NCI-H1105 (cell line): ENCODE measurements at places on chromosomes 3 and 15.

DNA sequence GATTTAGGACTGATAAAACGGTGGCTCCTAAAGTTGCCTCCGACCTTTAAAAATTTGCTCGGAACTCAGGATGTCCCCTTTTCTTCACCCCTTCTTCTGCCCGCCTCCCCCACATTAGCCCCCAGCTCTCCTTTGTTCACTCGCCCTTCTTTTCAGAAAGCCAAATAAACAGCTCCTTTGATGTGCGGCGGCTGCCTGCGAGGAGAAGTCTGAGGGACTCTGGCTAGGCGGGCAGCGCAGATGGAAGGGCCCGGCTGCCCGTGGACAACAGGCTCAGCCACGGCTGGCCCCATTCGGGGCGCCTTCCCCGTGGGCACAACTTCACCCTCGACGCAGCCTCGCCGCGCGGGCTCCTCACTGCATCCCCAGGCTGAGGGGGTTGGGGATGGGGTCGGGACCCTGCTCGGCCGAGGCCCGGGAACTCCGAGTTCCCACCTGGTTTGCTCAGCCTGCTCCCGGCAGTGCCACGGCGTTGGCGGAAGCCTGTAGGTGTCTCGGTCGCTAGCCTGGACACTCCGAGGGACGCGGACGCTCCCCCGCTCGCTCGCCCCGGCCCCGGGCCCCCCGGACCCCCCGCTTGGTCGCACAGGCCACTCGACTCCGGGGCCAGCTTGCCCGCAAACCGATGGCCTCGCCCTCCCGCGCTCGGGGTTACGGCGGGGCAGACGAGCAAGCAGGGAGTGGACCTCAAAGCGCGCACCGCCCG, 897 bp upstream of the TLE3 start:
- peak; percentile 58 for DNase-seq

DNA sequence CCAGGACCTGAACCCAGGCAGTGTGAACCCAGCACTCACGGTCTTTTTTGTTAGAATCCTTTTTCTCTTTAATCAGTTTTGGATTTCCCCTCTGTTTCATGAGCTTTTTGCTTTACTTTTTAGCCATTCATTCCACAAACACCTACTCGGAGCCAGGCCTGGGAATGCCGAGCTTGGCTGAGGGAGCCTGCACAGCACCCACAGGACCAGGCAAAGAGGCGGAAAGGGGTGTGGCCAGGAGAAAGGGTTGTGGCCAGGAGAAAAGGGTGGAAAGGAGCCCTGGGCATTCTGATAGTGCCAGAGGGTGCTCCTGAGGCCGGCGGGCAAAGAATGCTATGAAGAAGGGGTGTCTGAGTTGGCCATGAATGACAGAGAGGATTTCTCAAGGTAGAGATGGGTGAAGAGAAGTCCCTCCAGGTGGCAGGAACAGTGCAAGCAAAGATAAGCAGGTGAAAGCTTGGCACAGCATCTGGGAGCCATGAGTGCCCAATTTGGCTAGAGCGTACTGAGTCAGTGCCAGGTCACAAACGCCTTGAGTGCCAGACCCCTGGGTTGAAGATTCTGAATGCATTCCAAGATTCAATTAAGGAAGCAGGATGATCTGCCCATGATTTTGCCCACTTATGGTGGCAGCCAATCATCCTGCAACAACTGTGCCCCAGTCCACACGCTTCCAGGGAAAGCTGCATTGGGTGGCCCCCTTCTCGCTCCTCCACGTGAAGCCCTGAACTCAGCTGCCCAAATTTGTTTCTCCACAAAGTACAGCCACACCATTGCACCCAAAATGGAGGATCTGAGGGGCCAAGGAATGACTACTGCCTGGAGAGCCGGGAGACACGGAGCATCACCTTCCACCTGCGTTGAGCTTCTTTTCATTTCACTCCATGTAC, 157.2 kb downstream of the XXYLT1 start:
- no peak for DNase-seq

DNA sequence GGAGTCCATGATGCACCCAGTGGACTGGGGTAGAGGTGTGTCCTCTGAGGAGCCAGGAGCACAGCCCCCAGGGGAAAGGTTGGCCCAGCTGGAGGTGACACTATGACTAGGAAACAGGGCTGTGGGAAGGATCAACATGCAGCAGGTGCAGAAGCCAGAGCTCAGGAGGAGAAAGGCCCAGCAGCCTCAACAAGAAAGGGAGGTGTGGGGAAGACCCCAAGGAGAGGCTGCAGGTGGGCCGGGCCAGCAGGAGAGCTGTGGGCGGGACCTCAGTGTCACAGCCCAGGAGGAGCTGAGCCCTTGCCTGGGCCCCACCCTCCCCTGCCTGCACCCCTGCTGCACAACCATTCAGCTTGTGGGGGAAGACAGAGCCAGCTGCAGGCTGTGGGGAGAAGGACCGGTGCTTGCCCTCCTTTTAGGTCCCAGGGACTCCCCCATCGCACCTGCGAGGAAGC, 18.4 kb upstream of the KLF13 start:
- no peak for DNase-seq

- no peak for DNase-seq
Measured at GRCh38 chr3:88410259-88410658, 260.5 kb downstream of the C3orf38 start.

- peak; percentile 49 for DNase-seq
Measured at GRCh38 chr3:174125267-174125824, 727.8 kb downstream of the NLGN1 start.

- no peak for DNase-seq
Measured at GRCh38 chr3:11818033-11818432, 28.7 kb downstream of the TAMM41 start.

GRCh38 chr15:65374821-65375401, 2.9 kb downstream of the IGDCC3 start:
- DNase-seq = no peak

GRCh38 chr3:181470349-181470748, 241.4 kb upstream of the SOX2 start:
- DNase-seq = no peak

DNA sequence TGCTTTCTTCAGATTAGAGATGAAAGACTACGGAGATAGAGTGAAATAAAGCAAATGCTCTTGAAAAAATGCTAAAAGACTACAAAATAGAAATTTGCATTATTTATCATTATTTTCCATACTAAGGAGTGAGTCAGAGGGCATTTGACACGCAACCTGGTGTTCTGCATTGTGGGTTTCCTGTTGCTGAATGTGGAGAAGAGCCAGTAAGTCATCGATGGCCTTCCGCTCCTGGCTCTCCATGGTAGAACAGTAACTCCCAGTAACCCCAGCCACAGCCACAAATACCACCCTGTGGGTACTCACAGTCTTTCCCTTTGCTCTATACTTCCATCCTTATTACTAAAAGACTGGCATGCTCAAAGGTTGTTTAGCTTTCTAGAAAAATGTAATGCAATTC, 61.5 kb downstream of the CGGBP1 start:
- no peak for DNase-seq

GRCh38 chr3:32120471-32120870, 14.1 kb downstream of the GPD1L start:
- DNase-seq = no peak

DNA sequence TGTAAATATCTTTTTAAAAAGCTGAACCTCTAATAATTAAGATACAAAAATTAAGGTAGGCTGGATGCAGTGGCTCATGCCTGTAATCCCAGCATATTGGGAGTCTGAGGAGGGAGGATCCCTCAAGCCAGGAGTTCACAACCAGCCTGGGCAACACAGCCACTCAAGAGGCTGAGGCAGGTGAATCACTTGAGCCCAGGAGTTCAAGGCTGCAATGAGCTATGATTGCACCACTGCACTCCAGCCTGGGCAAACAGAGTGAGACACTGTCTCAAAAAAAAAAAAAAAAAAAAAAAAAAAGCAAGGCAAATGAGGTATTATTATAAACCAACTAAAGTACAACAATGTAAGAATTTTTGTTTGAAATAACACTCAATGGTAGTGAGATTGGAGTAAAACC, 47.6 kb downstream of the EFHB start:
- DNase-seq = no peak

DNA sequence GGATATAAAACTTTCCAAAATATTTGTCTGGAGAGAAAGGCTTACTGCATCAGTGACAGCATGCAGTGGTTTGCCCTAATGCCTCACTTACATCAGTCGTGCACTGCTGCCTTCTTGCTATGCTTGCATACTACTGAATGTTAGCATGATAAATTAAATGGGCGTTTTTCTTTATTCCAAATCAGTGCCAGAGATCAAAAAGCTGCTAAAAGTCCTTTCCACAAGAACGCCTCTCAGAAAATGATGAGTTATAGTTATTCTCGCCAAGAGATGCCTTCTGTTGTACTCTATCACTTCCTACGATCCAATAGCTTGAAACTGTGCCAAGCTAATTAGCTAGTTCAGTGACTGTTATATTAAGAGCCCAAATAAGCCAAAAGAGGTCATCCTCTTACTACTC, 345.8 kb upstream of the ROBO2 start:
- peak; percentile 77 for DNase-seq

GRCh38 chr3:192121923-192122322, 605.4 kb downstream of the FGF12 start:
- DNase-seq = no peak

DNA sequence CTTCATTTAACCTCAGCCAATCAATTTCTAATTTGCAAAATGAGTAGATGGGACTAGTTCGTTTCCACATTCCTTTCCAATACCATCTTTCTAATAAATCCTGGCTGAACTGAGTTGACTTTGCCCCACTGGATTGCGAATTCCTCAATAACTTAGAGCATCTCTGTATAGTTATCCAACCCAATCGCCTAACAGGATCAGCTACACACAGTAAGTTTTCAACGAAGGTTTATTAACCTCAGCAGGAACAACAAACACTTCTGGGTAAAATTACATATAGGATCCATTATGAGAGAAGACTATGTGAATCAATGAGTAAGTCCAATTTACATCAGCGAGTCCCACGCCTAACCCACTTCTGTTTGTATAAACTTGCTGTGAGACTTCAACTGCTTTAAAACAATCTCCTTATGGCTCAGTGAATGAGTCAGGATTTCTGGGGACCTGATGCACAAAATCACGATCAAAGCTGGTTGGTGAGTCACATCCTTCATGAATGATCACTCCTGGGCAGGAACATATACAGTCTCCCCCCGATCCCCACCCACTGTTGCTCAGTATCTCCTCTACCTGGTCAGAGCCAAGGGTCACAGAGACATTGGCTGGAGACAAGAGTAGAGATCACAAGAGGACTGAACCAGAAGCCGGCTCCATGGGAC, 142.8 kb downstream of the EDEM1 start:
- DNase-seq = no peak

DNA sequence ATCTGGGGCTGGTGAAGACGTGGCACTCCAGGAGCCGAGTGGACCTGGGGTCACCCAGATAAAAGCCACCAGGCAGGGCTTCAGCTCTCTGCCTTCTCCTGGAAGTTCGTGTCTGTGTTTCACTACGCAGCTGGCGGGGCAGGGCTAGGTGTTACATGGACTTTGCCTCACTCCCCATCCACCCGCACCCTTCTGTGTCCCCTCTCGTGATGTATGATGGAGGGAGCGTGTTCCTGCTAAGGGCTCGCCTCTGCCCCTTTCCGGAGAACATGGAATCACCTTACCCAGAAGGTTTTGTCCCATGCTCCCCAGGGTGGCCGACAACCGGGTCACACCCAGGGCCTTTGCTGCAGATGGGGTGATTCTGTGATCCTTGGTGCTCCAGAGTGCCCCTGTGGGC, 96.2 kb downstream of the GABRG3 start:
- no peak for DNase-seq

DNA sequence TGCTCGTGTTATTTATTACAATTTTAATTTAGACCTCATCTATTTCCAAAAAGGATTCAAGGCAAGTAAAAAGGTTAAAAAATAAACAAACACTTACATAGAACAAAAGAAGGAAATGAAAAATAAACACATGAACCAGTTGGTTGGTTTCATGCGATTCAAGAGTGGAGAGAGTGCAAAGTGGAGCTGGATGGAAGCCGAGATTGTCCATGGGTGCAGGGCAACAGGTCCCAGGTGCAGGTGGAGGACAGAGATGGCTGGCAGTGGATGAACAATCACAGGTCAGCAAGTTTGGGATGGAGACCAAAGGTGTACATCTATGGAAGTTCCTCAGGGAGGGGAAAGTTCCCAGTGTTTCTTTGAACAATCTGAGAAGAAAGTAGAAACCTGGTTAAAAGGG, 11.6 kb upstream of the SEMA5B start:
- peak; percentile 80 for DNase-seq

DNA sequence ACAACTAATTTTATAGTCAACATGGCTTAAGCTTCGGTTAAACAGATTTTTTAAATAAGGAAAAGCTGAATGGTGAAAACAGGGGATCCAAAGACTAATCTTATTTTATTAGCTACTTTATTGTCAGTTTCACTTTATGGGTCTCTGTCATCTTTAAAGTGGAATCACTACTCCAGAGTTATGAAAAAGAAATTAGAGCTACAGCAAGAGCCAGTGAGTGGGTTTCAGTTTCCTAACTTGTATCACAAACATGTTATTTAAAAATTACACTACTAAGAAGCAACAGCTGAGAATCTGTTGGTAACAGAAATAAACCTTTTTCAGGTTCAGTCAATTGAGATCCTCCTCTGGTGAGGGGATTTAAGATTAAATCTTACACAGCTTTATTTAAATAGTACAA, 10.0 kb downstream of the PHC3 start:
- no peak for DNase-seq

DNA sequence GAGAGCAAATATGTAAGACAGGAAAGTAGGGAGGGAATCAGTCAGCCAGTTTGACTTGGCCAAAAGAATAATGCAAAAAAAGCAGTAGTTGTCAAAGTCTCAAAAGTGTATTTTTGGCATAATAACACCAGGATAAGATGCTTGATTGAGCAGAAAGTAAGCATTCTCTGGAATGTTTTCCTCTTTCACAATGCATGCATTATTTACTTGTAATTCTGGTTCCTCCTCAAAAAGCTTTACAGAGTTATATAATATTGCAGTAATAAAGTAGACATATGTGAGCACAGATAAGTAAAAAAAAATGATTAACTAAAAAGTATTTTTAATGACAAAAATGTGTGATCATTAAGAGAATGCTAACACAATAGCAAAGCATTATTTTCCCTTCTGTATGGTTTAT, 285.9 kb upstream of the BCHE start:
- DNase-seq = no peak

DNA sequence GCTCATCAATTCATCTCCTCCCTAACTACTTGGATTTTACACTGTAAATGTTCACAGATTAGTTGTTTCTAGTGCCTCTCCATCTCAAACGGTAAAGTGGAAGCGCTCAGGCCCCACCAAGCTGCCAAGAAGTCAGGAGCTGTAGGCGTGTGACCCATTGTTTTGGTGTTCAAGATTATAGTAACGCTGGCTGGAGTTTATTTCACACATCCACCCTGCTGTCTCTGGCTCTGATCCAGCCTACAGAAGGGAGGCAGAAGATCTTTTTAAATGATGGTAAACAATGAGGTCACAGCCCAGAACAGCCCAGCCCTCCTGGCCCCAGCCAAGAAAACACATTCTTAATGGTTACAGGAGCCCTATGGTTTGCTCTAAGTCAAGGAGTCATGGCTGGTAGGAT, 25.7 kb upstream of the GALNT15 start:
- DNase-seq = peak; percentile 16
